Right hindlimb (tissue), 1 donor: ENCODE measurements at places on chromosomes 11 and 22.

DNA sequence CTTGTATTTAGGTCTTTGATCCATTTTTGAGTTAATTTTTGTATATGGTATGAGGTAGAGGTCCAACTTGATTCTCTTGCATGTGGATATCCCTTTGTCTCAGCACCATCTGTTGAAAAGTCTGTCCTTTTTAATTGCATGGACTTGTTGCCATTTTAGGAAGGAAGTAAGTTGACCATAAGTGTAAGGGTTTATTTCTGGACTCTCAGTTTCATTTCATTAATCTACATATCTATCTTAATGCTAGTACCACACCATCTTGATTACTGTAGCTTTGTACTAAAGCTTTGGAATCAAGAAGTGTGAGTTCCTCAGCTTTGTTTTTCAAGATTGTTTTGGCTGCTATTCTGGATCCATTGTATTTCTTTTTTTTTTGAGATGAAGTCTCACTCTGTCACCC, 31.4 kb downstream of the CBL start:
- no peak for DNase-seq

GRCh38 chr11:90223248-90223585, 368 bp upstream of the CHORDC1 start:
- no peak for DNase-seq

GRCh38 chr11:65663639-65664200, 1.0 kb upstream of the RELA start:
- peak; percentile 79 for DNase-seq

GRCh38 chr22:39325392-39325932, 6.0 kb upstream of the RPL3 start:
- DNase-seq, result no peak

- DNase-seq, result no peak
Measured at GRCh38 chr11:86101493-86101892, 32.6 kb upstream of the PICALM start.

- DNase-seq, result no peak
Measured at GRCh38 chr11:68275721-68276507, 4.1 kb upstream of the C11orf24 start.

GRCh38 chr11:85762226-85762625, 48.7 kb downstream of the SYTL2 start:
- DNase-seq, result no peak

- DNase-seq, result no peak
Measured at GRCh38 chr11:120839846-120840402, 184.0 kb upstream of the TBCEL start.

GRCh38 chr11:113504586-113504985, 29.4 kb upstream of the DRD2 start:
- no peak for DNase-seq

GRCh38 chr11:65130631-65131416, 3.5 kb downstream of the SYVN1 start:
- DNase-seq, result no peak

DNA sequence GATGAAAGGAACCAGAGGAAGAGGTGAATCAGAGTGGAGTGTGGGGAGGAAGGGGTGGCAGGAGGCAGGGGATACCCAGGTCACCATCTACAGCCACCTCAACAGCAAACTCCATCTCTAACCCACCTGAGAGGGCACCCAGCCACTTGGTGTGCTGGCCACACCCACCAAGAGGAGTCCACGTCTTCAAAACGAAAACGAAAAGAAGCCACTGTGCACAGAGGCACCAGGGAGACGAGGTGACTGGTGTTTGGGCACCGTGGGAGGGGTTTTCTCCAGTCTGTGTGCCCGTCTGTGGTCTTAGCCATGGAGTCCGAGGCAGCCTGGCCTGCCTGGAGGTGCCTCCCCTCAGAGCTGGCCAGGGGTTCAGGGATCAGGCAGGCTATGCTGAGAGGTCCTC, 20.2 kb downstream of the PDGFB start:
- DNase-seq, result no peak

- no peak for DNase-seq
Measured at GRCh38 chr11:14687456-14687855, 43.9 kb downstream of the PDE3B start.

DNA sequence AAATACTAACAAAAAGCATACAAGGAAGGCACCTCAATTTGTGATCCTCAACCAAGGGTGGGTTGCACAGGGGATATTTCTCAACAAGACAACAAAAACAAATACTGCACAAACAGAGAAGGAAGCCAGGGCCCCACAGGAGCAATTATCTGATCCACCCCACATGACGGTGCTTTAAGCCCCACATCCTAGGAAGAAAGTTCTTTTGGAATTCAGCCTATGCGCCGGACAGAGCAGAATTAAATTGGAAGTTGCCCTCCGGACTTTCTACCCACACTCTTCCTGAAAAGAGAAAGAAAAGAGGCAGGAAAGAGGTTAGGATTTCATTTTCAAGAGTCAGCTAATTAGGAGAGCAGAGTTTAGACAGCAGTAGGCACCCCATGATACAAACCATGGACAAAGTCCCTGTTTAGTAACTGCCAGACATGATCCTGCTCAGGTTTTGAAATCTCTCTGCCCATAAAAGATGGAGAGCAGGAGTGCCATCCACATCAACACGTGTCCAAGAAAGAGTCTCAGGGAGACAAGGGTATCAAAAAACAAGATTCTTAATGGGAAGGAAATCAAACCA, 40.6 kb downstream of the OSBP start:
- no peak for DNase-seq

- no peak for DNase-seq
Measured at GRCh38 chr11:61082931-61083531, 19.3 kb upstream of the CD5 start.

DNA sequence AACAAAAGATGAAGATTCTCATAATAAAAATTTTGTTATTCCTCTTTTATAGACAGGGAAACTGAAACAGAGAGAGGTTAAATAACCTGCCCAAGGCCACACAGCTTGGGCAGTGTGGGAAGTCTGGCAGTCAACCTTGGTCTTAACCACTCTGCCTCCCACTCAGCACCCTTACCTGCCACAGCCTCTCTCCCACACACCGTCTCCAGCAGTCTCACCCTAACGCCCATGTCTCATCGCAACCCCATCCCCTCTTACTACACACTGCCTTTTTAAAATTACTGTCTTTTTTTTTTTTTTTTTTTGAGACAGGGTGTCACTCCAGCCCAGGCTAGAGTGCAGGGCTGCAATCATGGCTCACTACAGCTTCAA, 25.0 kb downstream of the ARRB1 start:
- DNase-seq, result no peak

DNA sequence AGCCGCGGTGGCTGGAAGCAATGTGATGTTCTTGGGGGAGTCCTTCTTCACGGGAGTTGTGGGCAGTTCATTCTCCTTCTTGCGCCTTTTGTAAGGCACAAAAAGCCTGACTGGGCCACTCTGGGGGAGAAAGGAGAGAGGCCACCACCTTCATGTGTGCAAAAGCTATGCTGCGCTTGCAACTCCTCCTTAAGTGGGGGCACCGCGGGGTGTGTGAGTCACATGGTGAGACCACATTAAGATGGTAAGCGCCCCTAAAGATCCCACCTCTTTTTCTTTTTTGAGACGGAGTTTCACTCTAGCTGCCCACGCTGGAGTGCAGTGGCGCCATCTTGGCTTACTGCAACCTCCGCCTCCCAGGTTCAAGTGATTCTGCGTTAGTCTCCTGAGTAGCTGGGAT, 14.1 kb downstream of the DEAF1 start:
- DNase-seq, result no peak

- no peak for DNase-seq
Measured at GRCh38 chr11:64609436-64610047, 18.5 kb downstream of the SLC22A12 start.
